ENCODE measurements at places on chromosomes 11 and 22.

- DNase-seq: no peak
Measured at GRCh38 chr11:116865696-116866095, 28.3 kb upstream of the APOA1 start.

- no peak for DNase-seq
Measured at GRCh38 chr11:3231851-3232744, at the start of gene MRGPRE. Gene MRGPRE, minus strand, starts transcription at chr11:3232417. Its CDS starts 3,618 bp downstream, at chr11:3228799.

DNA sequence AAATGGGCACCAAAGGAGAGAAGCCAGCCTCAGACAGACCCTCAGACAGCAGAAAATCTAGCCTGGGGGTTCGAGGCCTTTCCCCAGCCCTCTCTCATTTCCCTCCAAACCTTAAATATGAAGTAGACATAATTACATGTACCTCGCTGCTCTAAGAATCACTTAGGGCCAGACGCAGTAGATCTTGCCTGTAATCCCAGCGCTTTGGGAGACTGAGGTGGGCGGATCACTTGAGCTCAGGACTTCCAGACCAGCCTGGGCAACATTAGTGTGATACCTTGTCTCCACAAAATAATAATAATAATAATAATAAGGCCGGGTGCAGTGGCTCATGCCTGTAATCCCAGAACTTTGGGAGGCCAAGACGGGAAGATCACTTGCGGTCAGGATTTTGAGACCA lies 52.1 kb upstream of the WNT7B start:
- no peak for DNase-seq

- DNase-seq: no peak
Measured at GRCh38 chr11:103325686-103326069, 216.5 kb downstream of the DYNC2H1 start.

GRCh38 chr11:121929581-121929980 lies 186.4 kb downstream of the BLID start:
- no peak for DNase-seq

DNA sequence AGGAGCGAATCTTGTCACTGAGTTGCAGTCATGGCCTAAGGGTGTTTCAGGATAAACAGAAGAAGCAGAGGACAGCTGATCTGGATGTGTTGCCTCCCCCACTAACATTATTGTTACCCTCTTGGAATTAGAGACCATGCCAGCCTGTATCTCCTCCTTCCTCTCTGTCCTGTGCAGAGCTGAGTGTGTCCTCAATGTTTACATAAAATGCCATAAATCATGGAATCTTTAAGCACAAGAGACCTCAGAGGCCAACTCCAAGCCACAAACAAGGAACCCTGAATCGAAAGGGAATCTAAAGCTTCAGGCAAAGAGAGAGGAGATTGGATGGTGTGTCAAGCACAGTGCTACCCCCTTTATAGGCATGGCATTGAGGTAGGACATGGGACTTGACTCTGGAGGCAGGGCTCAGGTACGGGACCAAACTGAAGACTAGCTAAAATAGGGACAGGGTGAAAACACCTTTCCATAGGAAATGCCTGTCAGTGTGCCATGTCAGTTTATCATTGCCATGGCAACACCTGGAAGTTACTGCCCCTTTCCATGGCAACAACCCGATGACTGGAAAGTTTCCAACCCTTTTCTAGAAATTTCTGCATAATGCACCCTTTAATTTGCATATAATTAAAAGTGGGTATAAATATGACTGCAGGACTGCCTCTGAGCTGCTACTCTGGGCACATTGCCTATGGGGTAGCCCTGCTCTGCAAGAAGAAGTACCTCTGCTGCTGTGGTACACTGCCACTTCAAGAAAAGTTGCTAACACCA lies 489.7 kb downstream of the MIAT start:
- DNase-seq: no peak

GRCh38 chr11:97637701-97638100 lies 1247.9 kb downstream of the JRKL start:
- no peak for DNase-seq

- no peak for DNase-seq
Measured at GRCh38 chr11:64814712-64815187, 4.4 kb upstream of the MEN1 start.

- no peak for DNase-seq
Measured at GRCh38 chr11:1081601-1082311, 7.1 kb downstream of the MUC2 start.

DNA sequence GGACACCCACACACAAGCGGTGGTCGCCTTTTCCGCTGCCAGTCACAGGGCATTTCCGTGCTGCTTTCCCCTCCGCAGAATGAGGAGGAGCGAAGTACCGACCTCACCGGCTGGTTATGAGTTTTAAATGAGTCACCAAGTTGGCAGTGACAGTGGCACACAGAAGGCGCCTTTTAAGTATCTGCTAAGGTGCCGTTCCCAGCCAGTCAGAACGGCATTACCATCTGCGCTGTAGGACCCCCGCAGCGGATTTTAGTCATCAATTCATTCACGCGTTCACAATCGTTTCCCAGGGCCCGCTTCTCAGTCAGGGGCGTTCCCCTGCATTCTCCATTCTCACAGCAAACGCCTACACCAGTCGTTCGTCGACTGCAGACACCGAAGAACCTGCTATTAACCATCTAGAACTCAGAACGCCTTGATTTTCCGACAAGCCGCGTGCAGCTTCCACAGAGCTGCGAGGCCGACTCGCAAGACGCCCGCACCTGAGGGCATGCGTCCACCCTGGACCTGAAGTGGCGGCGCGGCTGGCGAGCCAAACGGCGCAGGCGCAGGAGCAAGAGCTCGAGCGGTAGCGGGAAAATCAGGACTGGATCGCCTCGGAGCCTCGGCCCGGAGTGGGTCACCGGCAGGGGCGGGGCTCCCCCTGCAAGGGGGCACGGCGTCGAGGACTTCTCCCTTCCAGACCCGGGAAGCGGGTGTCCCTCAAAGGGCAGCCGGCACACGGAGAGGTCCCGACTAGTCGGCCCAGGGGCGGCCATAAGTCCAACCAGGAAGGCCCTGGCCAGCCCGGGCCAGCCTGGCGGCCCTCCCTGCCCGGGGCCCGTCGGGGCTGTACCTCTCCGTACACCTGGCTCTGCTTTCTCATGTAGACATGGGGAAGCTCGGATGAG lies 642 bp downstream of the CYP2R1 start:
- DNase-seq: peak; percentile 78

GRCh38 chr22:25449781-25450317 lies 114.6 kb upstream of the GRK3 start:
- no peak for DNase-seq

- DNase-seq: no peak
Measured at GRCh38 chr11:60988658-60989057, 17.2 kb downstream of the CD6 start.

- DNase-seq: no peak
Measured at GRCh38 chr22:27501191-27501936, 300.2 kb downstream of the MN1 start.

DNA sequence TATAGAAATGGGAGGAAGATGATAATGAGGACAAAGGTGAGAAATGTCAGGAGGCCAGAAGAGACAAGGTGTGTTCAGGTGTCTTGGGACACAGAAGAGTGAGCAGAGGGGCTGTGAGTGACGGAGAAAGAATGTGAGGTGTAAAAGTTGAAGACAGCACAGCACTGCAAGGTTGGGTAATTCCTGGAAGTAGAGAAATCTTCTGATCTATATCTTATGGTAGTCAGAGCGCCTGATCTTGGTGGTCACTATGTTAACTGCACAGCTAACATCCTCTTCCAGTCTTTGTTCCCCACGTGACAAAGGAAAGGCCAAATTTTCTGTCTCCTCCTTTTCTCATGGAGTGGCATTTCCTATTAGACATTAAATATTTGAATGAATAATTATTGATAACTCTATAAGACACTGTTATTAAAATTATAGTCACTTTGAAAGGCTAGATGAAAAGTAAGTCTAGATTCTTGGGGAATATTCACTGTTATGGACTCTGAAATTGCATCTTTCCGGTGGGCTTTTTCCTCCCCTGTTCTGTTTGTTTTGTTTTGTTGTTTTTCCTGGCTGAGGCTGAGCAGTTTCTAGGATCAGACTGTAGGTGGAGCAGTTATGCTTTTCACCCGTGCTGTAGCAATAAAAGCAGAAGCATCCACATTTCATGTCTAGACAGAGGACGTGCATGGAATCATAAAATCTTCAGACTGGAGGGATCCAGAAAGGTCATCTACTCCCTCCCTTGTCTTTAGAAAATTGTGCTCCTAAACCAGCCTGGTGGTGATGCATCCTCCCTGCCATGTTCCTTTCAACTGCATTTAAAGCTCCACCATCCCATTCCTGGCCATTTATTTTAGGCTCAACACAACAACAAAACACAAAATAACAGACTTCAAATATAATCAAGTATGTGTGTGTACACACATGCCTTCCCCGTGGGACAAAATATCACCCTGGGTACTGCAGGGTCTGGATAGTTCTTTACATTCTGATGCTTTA lies 26.6 kb downstream of the SC5D start:
- no peak for DNase-seq
